IMR-90 (cell line): ENCODE measurements at places on chromosomes 13 and 19. TPM values are rescaled to one million over a fixed set of nuclear protein-coding genes. Genes with fewer than 3 reads are reported as not detected.

GRCh38 chr13:48852911-48853727 is 122.6 kb upstream of the FNDC3A start:
- DNase-seq, result no peak

CEACAM8 gene
- total RNA-seq, result not detected in 2 replicates

MAP2K2 gene
- total RNA-seq, result 107 and 115 TPM in 2 replicates

DNA sequence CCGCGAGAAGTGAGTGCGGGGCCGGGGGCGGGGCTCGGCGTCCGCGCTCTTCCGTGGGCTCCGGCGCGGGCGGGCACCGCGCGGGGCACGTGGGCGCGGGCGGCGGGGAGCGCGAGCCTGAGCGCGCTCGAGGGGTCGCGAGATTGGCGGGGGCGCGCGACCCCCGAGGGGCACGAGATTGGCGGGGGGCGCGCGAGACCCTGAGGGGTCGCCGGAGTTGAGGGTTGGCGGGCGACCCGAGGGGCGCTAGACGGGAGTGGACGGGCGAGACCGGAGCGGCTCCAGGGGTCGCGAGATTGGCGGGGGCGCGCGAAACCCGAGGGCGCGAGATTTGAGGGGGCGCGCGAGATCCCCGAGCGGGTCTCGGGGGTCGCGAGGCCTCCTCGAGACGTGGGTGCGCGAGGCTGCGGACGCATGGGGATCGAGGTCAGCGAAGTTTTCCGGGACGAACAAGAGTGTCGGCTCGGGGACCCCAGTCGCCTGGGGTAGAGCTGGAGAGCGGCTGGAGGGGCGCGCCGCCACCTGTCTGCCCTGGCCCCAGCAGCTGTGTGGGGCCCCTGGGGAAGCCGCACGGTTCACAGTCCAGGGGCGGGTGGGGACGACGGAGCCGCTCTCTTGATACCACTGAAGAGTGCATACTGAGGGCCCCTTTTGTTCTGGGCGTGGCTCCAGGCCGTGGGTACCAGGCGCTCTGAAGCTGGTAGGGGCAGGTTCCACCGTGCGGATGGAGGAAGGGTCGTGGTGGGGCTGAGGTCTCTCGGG is 682 bp downstream of the SSBP4 start:
- DNase-seq, result no peak

ATP4A gene
- not detected in 2 replicates for total RNA-seq

DNA sequence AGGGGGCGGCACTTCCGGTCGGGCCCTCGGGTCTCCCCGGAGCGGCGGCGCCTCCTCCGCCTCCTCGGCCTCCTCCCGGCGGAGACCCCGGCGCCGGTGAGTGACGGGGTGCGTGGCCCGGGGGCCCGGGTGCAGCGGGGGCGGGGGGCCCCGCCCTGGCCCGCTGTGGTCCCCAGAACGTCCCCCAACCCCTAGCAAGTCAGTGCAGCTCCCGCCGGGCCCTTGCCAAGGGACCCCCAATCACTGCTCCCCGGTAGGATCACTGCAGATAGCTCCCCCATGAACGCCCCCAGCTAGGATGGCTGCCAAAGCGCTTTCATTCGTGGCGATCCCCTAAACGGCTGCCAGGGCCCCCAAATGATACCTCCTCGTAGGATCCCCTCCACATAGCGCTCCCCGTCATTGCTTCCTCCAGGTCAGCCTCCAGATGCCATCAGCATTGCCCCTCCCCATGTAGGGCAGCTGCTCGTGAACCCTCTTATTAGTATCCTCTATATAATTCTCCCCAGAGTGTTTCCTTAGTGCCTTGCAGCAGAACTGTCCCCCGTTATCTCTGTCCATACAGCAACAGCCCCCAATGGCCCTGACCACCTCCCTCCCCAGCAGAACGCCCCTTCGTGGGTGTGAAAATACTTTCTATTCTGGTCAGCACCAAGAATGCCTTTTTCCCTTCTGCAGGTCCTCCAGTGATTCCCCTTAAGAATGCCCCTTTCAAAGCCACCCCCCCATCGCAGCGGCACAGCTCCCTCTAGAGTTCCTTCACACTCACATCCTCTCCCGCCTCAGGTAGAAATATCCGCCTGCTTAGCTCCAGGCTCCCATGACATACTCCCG is at the start of gene ZNF865:
Gene ZNF865, plus strand, starts transcription at position 11 of the 834 bp plus-strand sequence. CDS start 7,972 bp downstream, outside the sequence.
- DNase-seq, result peak; percentile 87

ZNF416 gene
- 6.1 and 8.1 TPM in 2 replicates for total RNA-seq

KBTBD6 gene
- total RNA-seq, result 14.7 and 18.3 TPM in 2 replicates

- DNase-seq, result peak; percentile 52
Observed at GRCh38 chr19:42313096-42313839, at the start of gene TMEM145. TMEM145 (plus strand) TSS chr19:42313309; CDS start chr19:42313377, 68 bp downstream.

DNA sequence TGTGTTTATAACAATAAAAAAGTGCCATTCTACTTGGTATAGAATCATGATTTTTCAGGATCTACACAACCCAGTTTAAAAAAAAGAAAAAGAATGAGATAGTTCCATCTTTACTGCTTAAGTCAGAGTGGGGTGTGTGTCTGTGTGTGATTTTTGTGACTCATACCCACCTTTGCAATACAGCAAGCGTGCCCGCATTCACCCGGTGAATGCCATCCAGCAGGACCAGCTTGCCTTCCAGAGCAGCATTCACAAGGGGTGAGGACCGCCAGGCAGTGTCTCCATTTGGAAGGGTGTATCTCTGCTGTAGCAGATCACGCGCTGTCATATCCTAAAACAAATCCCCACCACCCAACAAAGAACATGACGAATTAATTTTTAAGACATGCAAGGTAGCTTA is 127.7 kb downstream of the VWA8 start:
- DNase-seq, result no peak

DNA sequence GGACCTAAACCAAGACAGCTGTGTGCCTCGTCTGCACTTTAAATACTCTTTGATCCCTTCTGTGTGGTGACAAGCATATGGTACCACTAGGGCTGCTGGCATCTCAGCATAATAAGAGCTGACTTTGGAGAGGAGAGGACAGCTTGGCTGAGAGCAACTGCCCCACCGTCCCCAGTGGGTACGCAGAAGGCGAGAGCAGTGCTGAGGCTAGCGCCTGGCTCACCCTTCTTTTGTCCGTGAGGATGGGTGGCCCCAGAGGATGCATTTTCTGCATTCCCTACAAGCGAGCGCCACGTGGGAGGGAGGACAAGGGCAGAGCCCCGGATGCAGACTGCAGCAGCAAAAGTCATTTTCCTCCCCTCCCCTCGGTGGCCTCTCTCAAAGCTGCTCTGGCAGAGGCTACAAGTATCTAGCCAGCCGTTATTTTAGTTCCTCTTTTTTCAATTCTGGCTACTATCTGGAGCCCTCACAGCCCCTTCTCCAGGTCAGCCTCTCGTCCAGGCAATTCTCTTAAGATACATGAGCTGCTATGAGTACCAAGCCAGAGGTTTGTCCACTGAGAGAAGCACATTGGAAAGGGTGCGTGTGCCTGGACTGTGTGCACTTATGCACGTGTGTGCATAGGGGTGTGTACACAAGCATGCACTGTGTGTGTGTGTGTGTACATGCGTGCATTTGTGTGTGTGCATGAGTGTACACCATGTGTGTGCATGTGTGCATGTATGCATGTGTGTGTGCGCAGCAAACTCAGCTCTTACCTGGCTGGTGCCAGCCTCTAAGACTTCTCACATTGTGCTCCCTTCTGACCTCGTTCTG is 51.3 kb downstream of the RAB20 start:
- DNase-seq, result peak; percentile 30

- peak; percentile 55 for DNase-seq
Observed at GRCh38 chr19:32830231-32831014, 39.1 kb downstream of the SLC7A9 start.

MEIOSIN gene
- not detected in 2 replicates for total RNA-seq

DNA sequence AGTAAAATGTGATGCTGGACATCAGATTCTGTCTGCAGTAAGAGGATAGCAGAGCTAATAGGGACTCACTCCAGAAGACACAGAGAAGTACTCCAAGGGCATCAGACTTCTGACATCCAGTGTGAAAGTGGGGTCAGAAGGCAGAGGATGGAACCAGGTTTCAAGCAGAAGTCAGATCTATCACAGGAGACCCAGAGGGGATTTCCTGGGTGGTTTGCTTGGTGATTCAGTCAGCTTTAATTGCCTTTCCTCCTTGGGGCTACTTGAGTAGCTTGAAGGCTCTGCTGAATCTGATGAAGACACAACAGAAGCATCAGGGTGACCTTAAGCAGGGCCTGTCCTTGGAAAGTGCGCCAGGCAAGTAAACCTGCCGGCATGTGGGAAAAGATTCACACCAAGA is 300.6 kb downstream of the COG6 start:
- no peak for DNase-seq

DNA sequence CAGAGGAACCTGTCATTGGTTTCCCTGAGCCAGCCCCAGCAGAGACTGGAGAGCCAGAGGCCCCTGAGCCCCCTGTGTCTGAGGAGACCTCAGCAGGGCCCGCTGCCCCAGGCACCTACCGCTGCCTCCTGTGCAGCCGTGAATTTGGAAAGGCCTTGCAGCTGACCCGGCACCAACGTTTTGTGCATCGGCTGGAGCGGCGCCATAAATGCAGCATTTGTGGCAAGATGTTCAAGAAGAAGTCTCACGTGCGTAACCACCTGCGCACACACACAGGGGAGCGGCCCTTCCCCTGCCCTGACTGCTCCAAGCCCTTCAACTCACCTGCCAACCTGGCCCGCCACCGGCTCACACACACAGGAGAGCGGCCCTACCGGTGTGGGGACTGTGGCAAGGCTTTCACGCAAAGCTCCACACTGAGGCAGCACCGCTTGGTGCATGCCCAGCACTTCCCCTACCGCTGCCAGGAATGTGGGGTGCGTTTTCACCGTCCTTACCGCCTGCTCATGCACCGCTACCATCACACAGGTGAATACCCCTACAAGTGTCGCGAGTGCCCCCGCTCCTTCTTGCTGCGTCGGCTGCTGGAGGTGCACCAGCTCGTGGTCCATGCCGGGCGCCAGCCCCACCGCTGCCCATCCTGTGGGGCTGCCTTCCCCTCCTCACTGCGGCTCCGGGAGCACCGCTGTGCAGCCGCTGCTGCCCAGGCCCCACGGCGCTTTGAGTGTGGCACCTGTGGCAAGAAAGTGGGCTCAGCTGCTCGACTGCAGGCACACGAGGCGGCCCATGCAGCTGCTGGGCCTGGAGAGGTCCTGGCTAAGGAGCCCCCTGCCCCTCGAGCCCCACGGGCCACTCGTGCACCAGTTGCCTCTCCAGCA is 4.2 kb downstream of the ZNF574 start:
- DNase-seq, result no peak

GRCh38 chr13:50244713-50245574 is 229.7 kb downstream of the KCNRG start:
- peak; percentile 88 for DNase-seq

- DNase-seq, result no peak
Observed at GRCh38 chr19:36837176-36837905, 846 bp downstream of the ZNF790 start.

CYP4F22 gene
- not detected in 2 replicates for total RNA-seq

GRCh38 chr19:10961073-10961860 is 437 bp downstream of the SMARCA4 start:
- DNase-seq, result no peak

DNA sequence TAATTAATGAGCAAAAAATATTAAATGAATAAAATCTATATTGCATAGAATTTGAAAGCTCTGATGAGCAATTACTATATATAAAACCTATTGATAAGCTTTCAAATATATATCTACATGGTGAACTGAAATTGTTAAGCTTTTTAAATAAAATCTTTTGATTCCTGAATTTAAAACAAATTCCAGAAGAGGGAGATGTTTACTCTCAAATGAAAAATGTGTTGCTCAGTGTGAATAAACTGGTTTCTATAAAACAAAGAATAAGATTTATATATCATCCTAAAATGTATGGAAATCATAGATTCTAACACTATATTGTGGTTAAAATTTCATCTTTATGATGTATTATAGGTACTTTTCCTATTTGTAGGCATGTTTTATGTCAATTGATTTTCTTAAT is 171.5 kb upstream of the SLITRK6 start:
- DNase-seq, result no peak

GRCh38 chr13:108056278-108056677 is 159.1 kb downstream of the LIG4 start:
- DNase-seq, result no peak

PTGIR gene
- 0.54 and 0.56 TPM in 2 replicates for total RNA-seq

LILRA1 gene
- not detected in 2 replicates for total RNA-seq

GRCh38 chr13:108915095-108915633 is 285.8 kb downstream of the MYO16 start:
- peak; percentile 50 for DNase-seq

PROZ gene
- not detected in 2 replicates for total RNA-seq

FAM83E gene
- total RNA-seq, result 0.36 and 0.56 TPM in 2 replicates

GGN gene
- total RNA-seq, result under 0.01 TPM in 1 of 2 replicates, not detected in the other

DNA sequence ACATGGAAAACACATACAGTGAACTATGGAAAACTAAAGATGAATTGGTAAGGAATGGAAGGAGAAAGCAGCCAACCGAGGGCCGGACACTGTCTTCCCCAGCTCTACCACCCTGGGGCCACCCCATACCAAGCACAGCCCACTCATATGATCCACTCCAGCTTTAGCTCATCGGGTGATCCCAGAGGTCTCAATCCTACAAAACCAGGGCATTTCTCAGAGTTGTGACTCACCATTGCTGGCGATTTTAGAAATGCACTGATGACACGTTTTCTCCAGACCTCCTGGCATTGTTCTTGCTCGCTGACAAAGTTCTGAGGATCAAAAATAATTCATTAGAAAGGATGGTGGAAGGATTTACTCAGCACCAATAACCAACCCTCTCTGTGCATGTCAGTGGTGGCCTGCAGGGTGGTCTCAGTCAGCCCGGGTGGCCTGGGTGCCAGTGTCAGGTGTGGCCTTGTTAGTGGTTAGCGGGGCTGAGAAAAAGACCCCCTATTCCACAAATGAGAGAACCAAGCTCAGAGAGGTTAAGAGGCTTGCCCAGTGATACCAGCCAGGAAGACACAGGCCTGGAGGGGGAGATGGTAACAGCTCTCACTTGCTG is 6.6 kb downstream of the TMEM272 start:
- DNase-seq, result peak; percentile 65
